ENCODE measurements at places on chromosomes 16 and 17.

- DNase-seq, result peak; percentile 96
Observed at GRCh38 chr17:63675607-63676546, 24.0 kb downstream of the LIMD2 start.

GRCh38 chr16:73027685-73028111 is 20.2 kb downstream of the ZFHX3 start:
- DNase-seq, result no peak

DNA sequence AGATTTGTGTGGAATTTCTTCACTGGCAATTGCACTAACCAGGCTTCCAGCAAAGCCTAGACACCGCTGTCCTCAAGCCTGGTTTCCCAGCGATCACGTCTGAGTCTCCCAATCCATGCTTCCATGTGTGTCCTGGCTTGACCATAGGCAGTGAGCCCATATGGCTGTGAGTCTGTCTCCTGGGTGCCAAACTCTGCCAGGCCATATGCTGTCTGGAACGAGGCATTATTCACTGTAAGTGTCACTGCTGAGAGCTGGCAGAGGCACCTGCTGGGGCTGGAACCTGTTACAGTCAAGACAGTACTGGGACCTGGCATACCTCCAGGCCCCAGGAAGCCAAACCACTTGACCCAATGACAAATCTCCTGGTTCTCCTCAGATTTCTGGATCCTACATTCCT is 60.4 kb downstream of the HS3ST2 start:
- no peak for DNase-seq

DNA sequence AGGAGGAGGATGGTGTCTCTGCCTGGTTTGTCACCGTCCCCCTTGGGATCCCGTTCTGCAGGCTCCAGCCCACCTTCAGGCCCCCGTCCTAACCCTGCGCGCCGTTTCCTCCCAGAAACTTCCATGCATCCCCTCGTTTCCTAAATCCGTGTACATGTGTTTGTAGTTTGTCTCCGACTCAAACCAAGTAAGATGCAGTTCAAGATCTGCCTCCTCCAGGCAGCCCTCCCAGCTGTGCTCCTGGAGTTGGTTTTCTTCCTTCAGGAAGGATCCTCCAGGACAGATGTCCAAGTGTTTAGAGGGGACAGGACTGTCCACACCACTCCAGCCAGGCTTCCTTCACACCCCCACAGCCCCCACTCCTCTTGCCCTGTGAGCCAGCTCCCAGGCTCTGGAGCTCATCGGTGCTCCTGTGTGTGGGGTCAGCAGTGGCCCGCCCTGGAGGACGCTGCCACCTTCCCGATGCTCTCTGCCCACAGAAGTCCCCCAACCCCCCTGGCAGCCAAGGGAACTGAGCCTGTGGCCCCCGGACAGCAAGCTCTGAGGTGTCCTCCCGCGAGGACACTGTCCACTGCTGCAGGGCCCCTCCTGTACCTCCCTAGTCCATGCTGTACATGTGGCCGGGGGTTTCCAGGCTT is 11.3 kb downstream of the BAIAP2 start:
- DNase-seq, result no peak

Measured in HT-29 (cell line).